ENCODE measurements at places on chromosomes 4 and X. TPM values are rescaled to one million over a fixed set of nuclear protein-coding genes. Genes with fewer than 3 reads are reported as not detected.
A peak's percentile ranks its signal among the peaks of the same experiment; 100 is the strongest.

DNA sequence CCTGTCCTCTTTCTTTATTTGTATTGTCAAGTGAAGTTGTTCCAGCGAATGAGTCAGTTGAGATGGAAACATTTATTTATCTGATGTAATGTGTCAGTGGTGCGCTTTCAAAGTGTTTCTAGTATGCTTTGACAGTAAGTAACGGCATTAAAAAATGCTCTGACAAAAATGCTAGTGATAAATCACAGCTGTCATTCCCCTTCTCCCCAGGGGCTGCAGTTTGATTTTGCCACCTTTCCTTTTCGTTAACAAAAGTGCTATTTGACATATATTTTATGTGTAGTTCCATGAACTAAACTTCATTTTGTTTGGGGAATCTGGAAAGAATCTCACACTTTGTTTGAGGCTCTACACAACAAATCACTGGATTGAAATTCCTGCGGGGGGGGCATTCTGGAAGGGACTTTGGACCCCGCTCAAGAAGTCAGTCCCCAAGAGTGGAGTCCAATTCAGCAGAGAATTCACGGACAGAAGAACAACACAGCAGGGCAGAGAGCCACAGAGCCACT is 7.6 kb upstream of the TBC1D19 start:
- DNase-seq: peak; percentile 80
- no peak overlapping the region for H3K4me3 ChIP-seq
- H3K27ac ChIP-seq: peak overlapping the region; percentile 35
- peaks cover 39% of the 10 kb centered on the region for H3K4me1 ChIP-seq

DNA sequence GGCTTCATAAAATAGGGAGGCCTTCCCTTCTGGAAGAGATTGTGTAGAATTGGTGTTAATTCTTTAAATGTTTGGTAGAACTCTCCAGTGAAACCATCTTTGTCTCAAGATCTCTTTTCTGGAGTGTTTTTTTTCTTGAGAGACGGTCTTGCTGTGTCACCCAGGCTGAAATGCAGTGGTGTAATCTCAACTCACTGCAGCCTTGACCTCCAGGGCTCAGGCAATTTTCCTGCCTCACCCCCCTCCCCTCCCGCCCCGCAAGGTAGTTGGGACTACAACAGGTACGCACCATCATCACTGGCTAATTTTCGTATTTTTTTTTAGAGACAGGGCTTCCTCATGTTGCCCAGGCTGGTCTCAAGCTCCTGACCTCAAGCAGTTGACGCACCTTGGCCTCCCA is 12.1 kb downstream of the SMS start:
- H3K36me3 ChIP-seq: no peaks in the 10 kb centered on the region
- no peak for DNase-seq
- H3K27ac ChIP-seq: no peak overlapping the region
- no peaks in the 10 kb centered on the region for H3K27me3 ChIP-seq
- no peak overlapping the region for H3K4me3 ChIP-seq
- H3K4me1 ChIP-seq: peaks cover 4% of the 10 kb centered on the region

SOX3 gene
- total RNA-seq: 0.98 TPM

KLB gene
- not detected for total RNA-seq

Data from astrocyte (in vitro differentiated cells and primary cell).